T-cell (primary cell): ENCODE measurements at places on chromosomes 4 and X. TPM values are rescaled to one million over a fixed set of nuclear protein-coding genes. Genes with fewer than 3 reads are reported as not detected.
A peak's percentile ranks its signal among the peaks of the same experiment; 100 is the strongest.

DNA sequence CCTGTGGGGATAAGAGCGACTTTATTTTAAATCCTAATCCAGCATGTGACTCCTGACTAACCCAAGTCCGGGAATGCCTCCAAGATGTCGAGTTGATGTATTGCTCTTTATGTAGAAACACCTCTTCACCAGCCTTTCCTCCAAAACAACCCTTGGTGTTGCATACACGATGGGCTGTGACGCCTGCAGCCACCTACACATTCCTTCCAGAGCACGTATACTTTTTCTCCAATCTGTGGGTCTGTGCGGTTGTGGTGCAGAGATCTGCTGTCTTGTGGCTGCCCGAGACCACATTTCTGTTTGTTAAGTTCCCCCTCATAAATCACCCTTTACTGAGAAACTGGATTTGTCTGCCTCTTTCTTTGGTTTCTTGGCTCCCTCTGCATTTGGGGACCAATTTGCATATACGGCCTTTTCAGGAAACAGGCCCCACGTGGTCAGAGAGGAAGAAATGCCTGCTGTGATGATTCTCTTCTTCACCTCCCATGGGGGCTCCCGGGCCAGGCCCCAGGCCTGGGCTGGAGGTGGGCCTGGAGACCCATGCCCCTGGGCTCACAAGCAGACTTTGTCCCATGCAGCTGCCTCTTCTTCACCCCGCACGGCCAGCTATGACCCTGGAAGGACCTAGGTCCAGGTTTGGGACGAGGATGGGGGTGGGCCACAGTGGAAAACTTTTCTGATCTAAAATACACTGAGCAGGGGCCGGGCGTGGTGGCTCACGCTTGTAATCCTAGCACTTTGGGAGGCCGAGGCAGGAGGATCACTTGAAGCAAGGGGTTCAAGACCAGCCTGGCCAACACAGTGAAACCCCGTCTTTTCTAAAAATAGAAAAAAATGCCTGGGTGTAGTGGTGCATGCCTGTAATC lies 21.4 kb upstream of the AFAP1 start:
- DNase-seq: no peak

LONRF3 gene
- total RNA-seq: 11.7 TPM

- DNase-seq: no peak
Observed at GRCh38 chr4:4443821-4444220, 56.9 kb downstream of the NSG1 start.

PACRGL gene
- total RNA-seq: 13.4 TPM

- no peak for DNase-seq
Observed at GRCh38 chr4:147714575-147715401, 17.1 kb upstream of the ARHGAP10 start.

ARHGEF6 gene
- total RNA-seq: 68.5 TPM

MAGEB18 gene
- total RNA-seq: not detected

DNA sequence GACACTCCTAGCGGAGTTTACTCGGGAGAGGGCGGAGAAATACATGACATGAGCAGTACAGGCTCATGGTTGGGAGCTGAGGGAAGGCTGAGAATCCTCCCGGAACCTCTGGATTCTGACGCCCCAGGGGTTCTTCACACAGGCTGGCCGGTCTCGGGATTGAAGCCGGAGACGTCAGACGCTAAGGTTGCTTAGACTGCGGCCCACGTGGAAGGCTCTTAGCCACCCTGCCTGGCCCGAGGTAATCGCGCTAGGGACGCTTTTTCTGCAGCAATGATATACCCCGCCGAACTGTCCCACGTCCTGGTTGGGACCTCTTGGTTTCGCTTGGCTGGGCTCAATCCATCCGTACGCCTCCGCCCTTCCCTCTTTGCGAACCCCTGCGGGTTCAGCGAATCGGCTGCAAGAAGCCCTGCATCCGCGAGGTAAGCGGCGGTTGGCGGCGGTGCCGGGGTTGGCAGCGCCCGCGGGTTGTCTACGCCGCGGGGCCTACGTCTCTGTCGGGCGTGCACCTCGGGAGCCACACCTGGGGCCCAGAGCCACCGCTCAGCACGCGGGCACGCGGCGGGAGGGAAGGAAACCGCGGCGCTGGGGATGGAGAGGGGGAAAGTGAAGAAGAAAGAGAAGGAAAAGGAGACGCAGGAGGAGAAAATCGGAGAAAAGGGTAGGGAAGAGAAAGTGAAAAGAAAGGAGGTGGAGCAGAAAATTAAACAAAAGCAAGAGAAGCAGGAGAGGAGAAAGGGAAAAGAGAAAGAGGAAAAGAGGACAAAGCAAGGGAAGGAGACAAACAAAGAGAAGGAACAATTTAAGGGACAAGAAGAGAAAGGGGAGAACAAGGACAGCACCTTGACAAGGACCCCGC lies at the start of gene ARL9:
Gene ARL9, plus strand, starts transcription at position 523 of the 862 bp plus-strand sequence. Its CDS starts 72 bp downstream, at position 595.
- DNase-seq: peak; percentile 48

DNA sequence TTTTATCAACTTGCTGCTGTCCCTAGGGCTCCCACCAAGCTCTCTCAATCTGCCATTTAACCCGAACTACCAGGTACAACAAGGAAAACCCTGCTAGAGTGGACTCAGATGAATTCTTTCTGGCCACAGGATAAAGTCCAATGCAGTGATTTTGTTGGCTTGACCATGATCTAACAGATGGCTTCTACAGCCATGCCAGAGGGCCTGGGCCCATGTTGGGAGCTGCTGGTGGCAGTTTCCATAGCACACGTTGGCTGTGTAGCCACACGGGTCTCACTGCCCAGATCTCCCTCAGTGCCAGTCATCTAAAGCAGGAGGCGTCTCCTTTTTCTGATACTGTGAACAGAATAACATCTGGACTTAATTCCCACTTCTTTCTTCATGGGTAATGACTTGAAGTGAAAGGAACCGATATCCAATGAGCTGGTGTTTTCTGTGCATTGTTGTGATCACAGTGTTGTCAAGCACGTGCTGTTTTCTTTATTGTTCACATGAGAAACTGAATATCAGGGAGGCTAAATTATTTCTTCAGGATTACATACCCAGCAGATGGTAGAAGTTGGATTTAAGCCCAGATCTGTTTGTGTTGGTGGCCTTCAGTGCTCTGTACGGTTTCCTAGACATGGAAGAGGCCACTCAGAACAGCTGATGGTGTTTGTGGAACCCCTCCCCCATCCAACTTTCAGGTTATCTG lies 85.2 kb upstream of the CLCN4 start:
- no peak for DNase-seq

DNA sequence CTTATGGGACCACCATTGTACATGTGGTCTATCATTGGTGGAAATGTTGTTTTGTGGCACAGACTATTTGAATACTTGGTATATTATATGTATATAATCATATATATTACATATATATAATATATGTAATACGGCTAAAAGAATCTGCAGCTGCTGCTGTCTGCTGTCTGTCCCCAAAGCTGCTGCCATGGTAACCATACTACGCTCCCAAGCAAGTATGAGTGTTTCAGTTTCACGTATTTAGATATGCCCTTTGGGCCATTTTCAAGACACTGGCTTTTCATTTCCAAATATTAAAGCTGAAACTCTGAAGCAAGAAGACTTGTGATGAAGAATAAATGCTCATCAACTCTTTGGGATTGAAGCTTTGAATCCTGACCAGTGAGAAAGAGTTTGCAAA lies 42.0 kb upstream of the ARSJ start:
- no peak for DNase-seq

CT47B1 gene
- total RNA-seq: not detected

DNA sequence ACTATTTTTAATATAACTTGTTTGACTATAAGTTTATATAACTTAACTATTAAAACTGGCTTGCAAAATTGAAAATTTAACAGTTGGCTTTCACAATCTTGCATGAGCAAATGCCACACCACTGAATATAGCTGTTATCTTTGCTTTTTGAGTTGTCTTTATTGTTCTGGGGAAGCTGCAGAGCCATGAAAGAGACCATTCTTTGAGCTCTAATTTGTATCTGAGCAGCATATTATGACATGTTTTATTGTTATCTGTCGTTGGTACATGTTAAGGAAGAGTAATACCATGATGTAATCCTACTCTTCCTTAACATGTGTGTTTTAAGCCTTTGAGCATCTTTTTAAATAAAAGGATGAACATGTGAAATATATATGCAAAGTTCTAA lies 97.1 kb upstream of the ANK2 start:
- DNase-seq: no peak

TLL1 gene
- total RNA-seq: not detected
